Stimulated activated CD4-positive, alpha-beta T cell treated with anti-CD3 and anti-CD28 coated beads, Interleukin-1b, Interleukin-23, amount 100 ng/mL, for 48 hours (primary cell): ENCODE measurements at places on chromosomes 6 and 20.

DNA sequence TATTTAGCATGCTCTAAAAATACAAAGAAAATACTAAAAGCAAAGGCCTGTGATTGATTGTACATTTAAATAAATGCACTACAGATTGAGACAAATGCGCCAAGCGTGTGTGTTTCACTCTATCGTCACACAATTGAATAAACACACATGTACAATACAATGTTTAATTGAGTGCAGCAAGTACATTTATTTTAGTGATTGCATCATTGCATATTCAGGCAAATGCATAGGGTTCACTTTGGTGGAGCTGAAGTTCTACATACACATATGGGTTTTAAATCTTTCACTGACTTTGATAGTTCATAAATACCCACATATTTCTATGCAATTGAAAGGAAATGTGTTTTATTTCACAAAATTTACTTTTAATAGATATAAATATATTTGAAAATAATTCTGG is 750.6 kb upstream of the MMS22L start:
- no peak for DNase-seq

DNA sequence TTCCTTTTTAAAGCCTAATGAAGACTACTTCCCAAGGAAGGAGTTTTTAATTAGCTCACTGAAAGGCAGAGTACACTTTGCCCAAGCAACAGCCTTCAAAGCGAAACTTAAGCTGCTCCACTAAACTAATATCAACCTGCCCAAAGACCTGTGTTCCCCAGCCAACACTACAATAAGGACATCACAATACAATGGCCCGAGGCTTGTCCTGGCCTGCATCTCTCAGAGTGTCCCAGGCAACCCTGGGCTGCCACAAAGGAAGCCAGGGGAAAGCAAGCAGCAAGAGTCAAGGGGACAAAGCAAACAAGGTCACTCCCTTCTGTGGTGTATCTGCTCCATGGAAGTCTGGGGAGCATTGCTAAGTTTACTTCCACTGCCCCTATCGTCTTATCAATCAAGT is 52.3 kb downstream of the PIGU start:
- no peak for DNase-seq

DNA sequence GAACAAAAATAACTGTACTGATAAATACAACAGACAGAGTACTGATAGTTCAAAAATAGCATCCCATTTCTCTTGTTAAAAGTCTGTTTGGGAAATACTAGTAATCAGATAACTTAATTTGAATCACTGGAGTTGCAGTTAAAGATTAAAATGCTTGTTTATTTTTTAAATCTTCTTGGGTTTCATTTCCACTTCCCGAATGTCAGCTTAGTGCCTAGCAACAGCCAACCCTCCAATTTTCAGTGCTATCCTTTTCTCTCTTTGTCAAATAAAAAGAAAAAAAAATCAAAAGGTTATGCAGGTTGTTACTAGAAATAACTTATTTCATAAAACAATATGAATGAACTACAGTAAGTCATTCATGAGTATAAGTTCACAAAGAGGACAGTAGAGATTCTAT is 257.7 kb upstream of the STXBP5 start:
- DNase-seq, result no peak

DNA sequence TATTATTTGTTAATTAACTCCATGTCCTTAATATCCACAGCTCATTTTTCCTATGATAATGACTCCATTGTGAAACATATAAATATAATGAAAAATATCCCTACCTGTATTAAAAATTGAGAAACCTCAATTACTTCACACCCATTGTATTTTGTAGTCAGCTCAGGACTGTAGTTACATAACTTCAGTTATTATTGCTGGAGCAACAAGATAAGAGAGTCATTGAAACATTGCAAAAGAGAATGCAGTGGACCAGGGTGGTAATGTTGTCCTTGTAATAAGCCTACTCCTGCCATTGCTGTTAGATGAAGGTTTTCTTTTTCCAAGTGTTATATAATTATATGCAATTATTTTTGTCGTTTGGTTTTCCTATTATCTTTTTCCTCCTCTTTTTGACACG is 184.4 kb downstream of the PRL start:
- no peak for DNase-seq

- no peak for DNase-seq
Observed at GRCh38 chr6:146358431-146359046, 185.1 kb upstream of the RAB32 start.

DNA sequence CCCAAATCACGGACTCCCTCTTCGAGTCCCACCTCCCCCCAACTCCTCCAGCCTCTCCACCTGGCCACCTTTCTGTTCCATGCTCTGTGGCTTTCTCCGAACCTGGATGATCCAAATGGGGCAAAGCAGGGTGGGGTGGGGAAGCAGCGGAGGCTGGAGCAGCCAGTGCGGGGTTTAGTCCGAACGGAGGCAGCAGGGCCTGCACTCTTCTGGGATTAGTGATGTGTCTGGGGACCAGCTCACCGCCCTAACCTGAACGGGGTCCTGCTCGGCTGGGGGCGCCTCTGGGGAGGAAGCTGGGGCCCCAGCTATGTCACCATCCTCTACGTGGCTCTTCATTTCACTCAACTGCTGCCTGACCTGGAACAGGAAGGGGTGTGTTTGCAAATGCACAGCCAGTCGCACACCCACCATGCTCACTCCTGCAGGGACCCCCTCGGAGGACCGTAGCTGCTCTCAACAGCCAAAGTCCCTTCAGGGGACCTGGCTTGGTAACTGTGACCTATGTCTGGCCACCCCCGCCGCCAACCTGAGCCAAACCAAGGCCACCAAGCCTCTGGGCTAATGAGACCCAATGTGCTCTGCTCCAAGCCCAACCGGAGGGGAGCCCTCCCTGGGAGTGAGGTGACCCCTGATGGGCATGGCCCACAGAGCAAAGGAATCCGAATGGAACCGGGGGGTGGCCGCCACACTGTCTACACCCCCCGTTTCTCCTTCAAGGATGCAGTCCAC is 46.8 kb downstream of the DSTN start:
- DNase-seq, result no peak

GRCh38 chr20:48034751-48035150 is 249.5 kb upstream of the SULF2 start:
- no peak for DNase-seq
